ENCODE measurements at places on chromosomes 7 and 10. TPM values are rescaled to one million over a fixed set of nuclear protein-coding genes. Genes with fewer than 3 reads are reported as not detected.

GRCh38 chr7:57449904-57450303, at the start of gene ZNF716:
ZNF716 (plus strand) TSS chr7:57450177; CDS start chr7:57450289, 112 bp downstream.
- no peaks in the 10 kb centered on the region for H3K4me1 ChIP-seq
- H3K4me3 ChIP-seq: no peak within 1 kb of the TSS
- H3K27me3 ChIP-seq: no peaks in the 10 kb centered on the region
- no peak for DNase-seq
- H3K27ac ChIP-seq: no peak within 1 kb of the TSS

GRCh38 chr7:159027789-159028507, 116.7 kb downstream of the VIPR2 start:
- H3K36me3 ChIP-seq: peaks cover 9% of the 10 kb centered on the region
- H3K4me3 ChIP-seq: no peak overlapping the region
- DNase-seq: no peak
- peaks cover 63% of the 10 kb centered on the region for H3K27me3 ChIP-seq

GRCh38 chr7:133436014-133436428, 183.1 kb downstream of the EXOC4 start:
- no peaks in the 10 kb centered on the region for H3K27me3 ChIP-seq
- H3K27ac ChIP-seq: no peak overlapping the region
- no peak overlapping the region for H3K4me3 ChIP-seq
- H3K4me1 ChIP-seq: no peaks in the 10 kb centered on the region

DNA sequence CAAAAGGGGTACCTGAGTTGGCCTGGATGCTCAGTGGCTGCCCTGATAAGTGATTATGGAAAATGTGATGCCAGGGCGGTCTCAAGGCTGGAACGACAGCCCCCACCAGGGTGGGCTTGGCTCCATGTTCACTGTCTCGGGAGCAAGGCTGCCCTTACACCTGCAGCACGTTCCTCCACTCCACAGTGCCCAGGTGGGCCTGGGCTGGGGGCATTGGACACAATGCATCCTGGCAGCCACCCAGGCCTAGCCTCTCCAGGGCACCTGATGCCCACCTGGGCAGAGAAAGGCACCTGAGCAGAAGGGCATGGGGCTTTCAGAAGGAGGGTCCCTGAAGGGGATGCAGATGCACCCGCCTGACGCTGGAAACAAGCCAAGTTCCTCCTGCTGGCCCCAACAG, 548.3 kb downstream of the DNAJB6 start:
- H3K36me3 ChIP-seq: no peaks in the 10 kb centered on the region
- H3K4me3 ChIP-seq: no peak overlapping the region
- no peak overlapping the region for H3K27ac ChIP-seq
- H3K27me3 ChIP-seq: peaks cover 6% of the 10 kb centered on the region
- H3K4me1 ChIP-seq: no peaks in the 10 kb centered on the region

DNA sequence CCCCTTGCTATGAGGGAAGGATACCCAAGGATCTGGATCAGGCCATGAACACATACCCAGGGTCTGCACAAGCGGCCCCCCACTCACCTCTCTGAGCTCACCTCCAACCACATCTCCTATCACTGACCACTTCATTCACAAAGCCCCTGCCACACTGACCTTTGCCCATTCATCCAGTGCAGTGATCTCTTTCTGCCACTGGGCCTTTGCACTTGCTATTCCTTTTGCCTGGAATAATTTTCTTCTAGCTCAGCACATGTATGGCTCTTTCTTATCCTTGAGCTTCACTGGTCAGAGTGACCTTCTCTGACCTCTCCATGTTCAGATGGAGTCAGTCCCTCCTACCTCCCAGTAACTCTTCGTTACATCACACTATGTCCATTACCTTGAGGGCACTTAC, 48.3 kb downstream of the ADRA2A start:
- H3K27ac ChIP-seq: no peak overlapping the region
- H3K36me3 ChIP-seq: no peaks in the 10 kb centered on the region
- peaks cover 11% of the 10 kb centered on the region for H3K4me1 ChIP-seq
- H3K4me3 ChIP-seq: no peak overlapping the region
- DNase-seq: no peak
- no peaks in the 10 kb centered on the region for H3K27me3 ChIP-seq

GRCh38 chr10:112755446-112756234, 194.4 kb upstream of the TCF7L2 start:
- no peaks in the 10 kb centered on the region for H3K36me3 ChIP-seq
- no peak overlapping the region for H3K27ac ChIP-seq
- no peaks in the 10 kb centered on the region for H3K27me3 ChIP-seq
- DNase-seq: no peak
- H3K4me3 ChIP-seq: no peak overlapping the region

DNA sequence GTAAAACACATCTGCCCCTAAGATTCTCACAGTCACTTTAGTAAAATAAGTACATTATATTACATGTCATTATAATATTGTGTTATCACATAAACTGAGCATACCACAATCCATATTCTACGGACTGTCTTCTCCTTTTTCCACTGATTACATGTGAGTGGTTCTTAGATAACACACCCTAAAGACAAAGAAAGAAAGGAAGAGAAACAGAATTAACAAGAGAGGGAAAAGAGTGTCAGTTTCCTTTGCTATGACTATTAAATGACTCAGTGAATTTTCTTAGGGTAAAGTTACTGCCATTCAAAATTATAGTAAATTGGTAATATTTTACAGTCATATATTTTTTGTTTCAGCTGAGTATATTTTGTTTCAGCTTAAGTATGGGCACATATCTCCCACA, 268.3 kb downstream of the TWIST1 start:
- H3K4me3 ChIP-seq: no peak overlapping the region
- no peak overlapping the region for H3K27ac ChIP-seq
- no peaks in the 10 kb centered on the region for H3K4me1 ChIP-seq
- DNase-seq: no peak
- H3K36me3 ChIP-seq: no peaks in the 10 kb centered on the region
- H3K27me3 ChIP-seq: no peaks in the 10 kb centered on the region

DNA sequence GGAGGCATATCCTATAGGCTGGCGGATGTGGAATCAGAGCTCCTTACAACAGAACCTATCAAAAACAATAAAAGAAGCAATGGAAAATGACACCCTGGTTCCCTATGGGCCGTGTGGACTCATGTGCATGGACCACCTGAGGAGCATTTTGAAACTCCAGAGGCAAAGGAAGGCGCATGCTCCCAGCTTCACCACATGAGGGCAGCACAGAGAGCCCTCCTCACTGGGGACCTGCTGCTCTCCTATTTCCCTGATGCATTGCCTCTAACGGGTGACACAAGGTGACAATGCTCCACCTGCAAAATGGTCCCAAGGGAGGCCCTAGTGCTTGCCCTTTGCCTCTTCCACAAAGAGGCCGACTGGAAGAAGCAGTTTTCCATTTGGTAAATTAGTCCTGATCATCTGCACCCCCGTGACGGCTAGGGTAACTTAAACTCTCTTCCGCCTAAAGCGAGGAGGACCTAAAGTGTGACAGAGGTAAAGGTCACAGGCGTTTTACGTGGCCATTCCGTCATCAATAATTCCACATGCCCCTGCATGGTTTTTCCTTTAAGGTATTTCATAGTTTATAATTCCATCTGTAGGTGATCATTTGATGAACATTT, 67.7 kb downstream of the GPAM start:
- no peaks in the 10 kb centered on the region for H3K27me3 ChIP-seq
- H3K4me3 ChIP-seq: no peak overlapping the region
- H3K36me3 ChIP-seq: no peaks in the 10 kb centered on the region

- peaks cover 76% of the 10 kb centered on the region for H3K36me3 ChIP-seq
- no peak overlapping the region for H3K4me3 ChIP-seq
- no peak for DNase-seq
- H3K27ac ChIP-seq: no peak overlapping the region
- no peaks in the 10 kb centered on the region for H3K4me1 ChIP-seq
- no peaks in the 10 kb centered on the region for H3K27me3 ChIP-seq
These were observed 181.9 kb downstream of the WNT2 start for GRCh38 chr7:117140921-117141320.

DNA sequence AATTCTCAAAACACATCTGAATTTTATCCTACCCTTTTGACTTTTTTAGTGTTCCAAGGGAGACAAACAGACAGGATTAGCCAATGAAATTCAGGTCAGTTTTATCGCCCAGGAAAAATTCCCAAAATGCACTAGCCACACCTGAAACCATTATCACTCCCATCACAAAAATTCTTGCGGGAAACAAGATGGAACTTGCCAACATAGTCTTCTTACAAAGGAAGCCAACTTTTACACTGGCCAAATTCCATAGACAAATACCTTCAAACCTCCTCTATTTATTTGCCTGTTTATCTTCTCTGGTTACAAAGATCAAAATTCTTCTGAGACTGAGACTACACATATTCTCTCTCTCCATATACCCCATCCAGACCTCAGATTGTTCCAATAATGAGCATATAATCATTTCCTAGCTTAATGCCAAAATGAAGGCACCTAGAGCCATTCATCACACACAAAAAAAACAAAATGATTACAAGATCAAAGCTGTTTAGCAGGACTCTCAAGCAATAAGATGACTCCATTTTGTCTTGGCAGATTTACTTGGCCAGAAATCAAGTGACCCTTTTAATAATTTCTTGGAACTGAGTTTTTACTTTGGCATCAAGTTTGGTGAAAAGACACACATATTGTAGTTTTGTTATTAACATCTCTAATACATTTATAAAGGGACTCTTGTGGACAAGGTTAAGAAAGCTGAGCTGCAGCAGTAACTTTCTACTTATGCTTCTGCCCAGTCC, 30.2 kb downstream of the MET start:
- H3K4me3 ChIP-seq: no peak overlapping the region
- DNase-seq: no peak
- no peaks in the 10 kb centered on the region for H3K4me1 ChIP-seq

- no peak overlapping the region for H3K27ac ChIP-seq
- no peaks in the 10 kb centered on the region for H3K4me1 ChIP-seq
- no peaks in the 10 kb centered on the region for H3K36me3 ChIP-seq
- no peak overlapping the region for H3K4me3 ChIP-seq
- no peak for DNase-seq
These were observed 201.4 kb downstream of the TNS3 start for GRCh38 chr7:47380325-47381133.

- no peaks in the 10 kb centered on the region for H3K27me3 ChIP-seq
- no peaks in the 10 kb centered on the region for H3K4me1 ChIP-seq
- no peak overlapping the region for H3K27ac ChIP-seq
- H3K4me3 ChIP-seq: no peak overlapping the region
- DNase-seq: no peak
These were observed 12.4 kb upstream of the PLEKHA1 start for GRCh38 chr10:122362031-122362592.

DNA sequence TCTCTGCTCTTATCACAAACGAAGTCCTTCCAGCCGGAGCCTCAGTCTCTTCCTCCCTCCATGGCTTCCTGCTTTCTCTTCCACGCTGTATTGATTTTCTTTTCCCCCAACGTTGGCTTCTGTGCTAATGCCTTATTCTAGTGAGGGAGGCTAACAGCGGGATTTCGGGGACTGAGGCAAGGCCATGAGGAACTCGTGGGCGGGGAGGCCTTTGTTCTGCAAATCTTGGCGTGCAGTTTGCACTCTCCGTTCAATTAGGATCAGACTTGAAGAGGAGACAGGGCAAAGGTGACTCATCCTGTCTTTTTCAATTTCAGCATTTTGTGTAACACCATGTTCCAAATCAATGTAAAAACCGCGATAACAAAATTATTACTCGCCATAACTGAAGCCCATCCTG, 25.3 kb downstream of the EN2 start:
- peaks cover 59% of the 10 kb centered on the region for H3K27me3 ChIP-seq
- no peak overlapping the region for H3K27ac ChIP-seq
- no peak for DNase-seq
- no peak overlapping the region for H3K4me3 ChIP-seq
- H3K36me3 ChIP-seq: no peaks in the 10 kb centered on the region

DNA sequence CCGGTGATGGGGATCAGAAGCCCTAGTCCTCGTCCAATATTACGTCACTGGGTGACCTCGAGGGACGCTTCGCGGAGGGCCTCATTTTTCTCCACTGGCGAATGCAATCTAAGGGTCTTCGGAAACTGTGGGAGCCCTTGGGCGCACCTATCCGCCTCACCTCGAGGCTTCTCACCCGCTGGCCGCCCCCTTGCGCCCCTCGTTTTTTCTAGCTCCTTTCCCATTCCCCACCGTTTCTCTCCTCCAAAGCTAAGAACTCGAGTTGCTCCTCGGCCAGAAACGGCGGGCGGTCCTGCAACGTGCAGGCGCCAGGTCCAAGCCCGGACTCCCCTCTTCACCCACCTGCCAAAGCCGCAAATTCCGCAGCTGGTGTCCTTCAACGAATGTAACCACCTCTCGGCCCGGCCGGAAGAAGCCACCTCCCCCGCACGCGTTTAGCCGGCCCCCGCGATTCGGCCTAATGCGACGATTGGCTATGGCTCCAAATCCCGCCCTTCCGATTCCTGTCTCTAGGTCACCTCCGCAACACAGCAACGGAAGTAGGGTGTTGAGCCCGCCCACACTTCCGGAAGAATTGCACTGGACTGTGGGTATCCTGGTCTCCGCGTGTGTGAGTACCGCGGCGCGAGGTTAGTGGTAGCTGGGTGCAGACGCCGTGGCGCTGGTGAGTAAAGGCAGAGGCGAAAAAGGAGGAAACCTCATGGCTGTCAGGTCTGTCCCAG, at the start of the genes ATP5MK and PDCD11:
Gene ATP5MK, minus strand, starts transcription at position 409 of the 722 bp plus-strand sequence. CDS start 4,018 bp downstream, outside the sequence.
Gene PDCD11, plus strand, starts transcription at position 560 of the 722 bp plus-strand sequence. CDS start 1,801 bp downstream, outside the sequence.
- peaks cover 70% of the 10 kb centered on the region for H3K36me3 ChIP-seq
- peak within 1 kb of the TSS; percentile 74 for H3K4me3 ChIP-seq
- peaks cover 10% of the 10 kb centered on the region for H3K4me1 ChIP-seq
- H3K27me3 ChIP-seq: no peaks in the 10 kb centered on the region
- peak; percentile 86 for DNase-seq
- peak within 1 kb of the TSS; percentile 81 for H3K27ac ChIP-seq

- H3K4me1 ChIP-seq: peaks cover 87% of the 10 kb centered on the region
- DNase-seq: no peak
These were observed at the start of gene SAP25 for GRCh38 chr7:100573691-100574361. SAP25 (minus strand) TSS chr7:100573900; CDS start chr7:100573742, 158 bp downstream.

- H3K27me3 ChIP-seq: no peaks in the 10 kb centered on the region
- no peak for DNase-seq
- no peaks in the 10 kb centered on the region for H3K36me3 ChIP-seq
- H3K27ac ChIP-seq: no peak overlapping the region
- H3K4me1 ChIP-seq: no peaks in the 10 kb centered on the region
These were observed 206.2 kb downstream of the VTI1A start for GRCh38 chr10:112653215-112653614.

DNA sequence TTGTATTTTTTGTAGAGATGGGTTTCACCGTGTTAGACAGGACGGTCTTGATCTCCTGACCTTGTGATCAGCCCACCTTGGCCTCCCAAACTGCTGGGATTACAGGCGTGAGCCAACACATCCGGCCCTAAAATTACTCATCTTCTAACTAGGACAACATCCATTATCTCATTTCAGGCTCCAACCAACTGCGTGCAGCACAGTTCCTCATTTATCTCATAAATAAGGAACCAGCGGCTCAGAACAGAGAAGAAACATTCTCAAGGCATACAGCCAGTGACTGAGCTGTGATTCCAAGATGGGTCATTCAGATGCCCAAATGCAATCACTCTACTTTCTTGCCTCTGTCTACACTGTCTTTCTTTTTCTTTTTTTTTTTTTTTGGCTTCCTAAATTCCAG, 356.1 kb downstream of the ELMO1 start:
- no peak overlapping the region for H3K27ac ChIP-seq
- H3K27me3 ChIP-seq: no peaks in the 10 kb centered on the region
- no peak for DNase-seq

- no peak for DNase-seq
- H3K4me3 ChIP-seq: no peak overlapping the region
- H3K4me1 ChIP-seq: no peaks in the 10 kb centered on the region
- H3K27ac ChIP-seq: no peak overlapping the region
These were observed 28.9 kb upstream of the DDC start for GRCh38 chr7:50594136-50594535.

The IRF5 gene
- total RNA-seq: 0.20 TPM

The AHCYL2 gene
- 5.2 TPM for total RNA-seq

The IGFBP3 gene
- 0.22 TPM for total RNA-seq

The TAS2R4 gene
- 0.51 TPM for total RNA-seq

The PVRIG gene
- total RNA-seq: 0.64 TPM

The PTPN20 gene
- total RNA-seq: not detected

The AFAP1L2 gene
- 0.07 TPM for total RNA-seq

The BMPR1A gene
- 15.6 TPM for total RNA-seq

The DGKB gene
- total RNA-seq: not detected

The AASS gene
- 0.25 TPM for total RNA-seq

The RSU1 gene
- 27.7 TPM for total RNA-seq
